ENCODE measurements at places on chromosomes 5 and 9.

- no peak for DNase-seq
Observed at GRCh38 chr5:173240091-173241050, 5.4 kb upstream of the NKX2-5 start.

GRCh38 chr5:133792024-133792423, 176.4 kb downstream of the C5orf15 start:
- DNase-seq = no peak

DNA sequence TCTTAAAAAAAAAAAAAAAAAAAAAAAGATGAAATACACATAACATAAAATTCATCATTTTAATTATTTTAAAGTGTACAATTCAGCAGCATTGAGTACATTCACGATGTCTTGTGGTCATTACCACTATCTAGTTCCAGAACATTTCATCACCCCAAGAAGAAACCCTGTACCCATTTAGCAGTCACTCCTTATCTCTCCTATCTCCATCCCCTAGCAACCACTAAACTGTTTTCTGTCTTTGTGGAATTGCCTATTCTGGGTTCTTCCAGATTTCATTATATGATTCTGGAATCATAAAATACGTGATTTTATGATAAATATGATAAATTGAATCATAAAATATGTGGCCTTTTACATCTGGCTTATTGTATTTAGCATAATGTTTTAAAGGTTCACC, 8.9 kb upstream of the HMCN2 start:
- no peak for DNase-seq

DNA sequence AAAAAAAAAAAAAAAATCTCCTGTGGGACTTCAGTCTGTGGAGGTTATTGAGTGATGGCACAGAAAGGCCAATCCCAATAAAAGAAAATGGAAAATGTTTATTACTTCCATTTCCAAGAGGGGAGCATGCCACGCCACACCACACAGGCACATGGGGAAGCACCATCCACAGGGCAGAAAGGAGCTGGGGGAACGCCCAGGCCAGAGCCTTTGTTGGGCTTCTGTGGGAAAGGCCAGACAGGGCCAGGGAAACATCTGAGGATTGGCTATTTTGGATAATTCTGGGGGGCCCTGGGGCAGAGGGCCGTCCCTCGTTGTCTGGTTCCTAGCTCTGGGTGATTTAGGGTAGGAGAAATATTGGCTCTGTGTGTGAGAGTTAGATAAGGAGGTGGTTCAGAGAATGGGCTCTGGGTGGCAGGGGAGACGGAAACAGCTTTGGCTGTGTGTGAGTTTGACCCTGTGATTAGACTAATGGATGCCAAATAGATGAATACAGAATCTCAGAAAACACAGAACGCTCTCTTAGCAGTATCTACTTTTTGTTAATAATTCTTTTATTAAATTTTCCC, 49.0 kb upstream of the ABL1 start:
- DNase-seq = no peak
